SK-N-DZ (cell line): ENCODE measurements at places on chromosomes 12 and 14.

DNA sequence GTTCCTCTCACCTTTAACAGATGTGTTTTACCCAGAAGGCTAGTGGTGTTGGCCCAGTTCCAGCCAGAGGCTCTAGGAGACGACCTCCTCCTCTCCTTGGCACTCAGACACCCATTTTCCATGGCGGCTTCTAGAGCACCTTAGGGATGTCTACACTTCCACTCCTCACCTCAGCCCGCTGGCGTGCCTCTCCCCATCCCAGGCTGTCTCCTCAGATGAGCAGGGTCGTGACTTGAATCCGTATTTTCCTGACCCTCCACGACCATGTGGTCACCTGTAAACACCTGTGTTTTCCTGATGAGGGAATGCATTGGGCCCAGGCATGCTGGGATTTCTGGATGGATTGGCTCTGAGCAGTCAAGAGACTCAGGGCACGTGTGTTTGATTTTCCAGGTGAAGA lies 21.8 kb upstream of the RIN3 start:
- no peak for DNase-seq

DNA sequence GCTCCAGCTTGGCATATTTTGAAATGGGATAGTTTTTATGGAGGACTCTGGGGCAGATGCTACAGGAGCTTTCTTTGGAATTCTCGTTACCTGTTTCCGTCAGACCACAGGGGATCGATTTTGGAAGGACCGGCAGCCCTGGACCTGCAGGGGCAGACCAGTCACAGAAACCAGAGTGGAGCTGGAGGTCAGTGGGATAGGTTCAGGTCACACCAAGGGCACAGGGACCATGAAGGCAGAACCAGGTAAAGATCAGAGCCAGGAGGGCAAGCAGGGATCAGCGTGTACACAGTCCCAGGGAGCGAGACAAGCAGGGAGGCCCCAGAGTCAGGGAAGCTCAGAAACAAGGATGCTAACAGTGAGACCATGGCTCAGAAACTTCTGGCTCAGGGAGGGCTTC lies 45.5 kb downstream of the TSPAN11 start:
- no peak for DNase-seq

GRCh38 chr14:44795725-44796124 lies 166.0 kb downstream of the KLHL28 start:
- DNase-seq, result no peak

DNA sequence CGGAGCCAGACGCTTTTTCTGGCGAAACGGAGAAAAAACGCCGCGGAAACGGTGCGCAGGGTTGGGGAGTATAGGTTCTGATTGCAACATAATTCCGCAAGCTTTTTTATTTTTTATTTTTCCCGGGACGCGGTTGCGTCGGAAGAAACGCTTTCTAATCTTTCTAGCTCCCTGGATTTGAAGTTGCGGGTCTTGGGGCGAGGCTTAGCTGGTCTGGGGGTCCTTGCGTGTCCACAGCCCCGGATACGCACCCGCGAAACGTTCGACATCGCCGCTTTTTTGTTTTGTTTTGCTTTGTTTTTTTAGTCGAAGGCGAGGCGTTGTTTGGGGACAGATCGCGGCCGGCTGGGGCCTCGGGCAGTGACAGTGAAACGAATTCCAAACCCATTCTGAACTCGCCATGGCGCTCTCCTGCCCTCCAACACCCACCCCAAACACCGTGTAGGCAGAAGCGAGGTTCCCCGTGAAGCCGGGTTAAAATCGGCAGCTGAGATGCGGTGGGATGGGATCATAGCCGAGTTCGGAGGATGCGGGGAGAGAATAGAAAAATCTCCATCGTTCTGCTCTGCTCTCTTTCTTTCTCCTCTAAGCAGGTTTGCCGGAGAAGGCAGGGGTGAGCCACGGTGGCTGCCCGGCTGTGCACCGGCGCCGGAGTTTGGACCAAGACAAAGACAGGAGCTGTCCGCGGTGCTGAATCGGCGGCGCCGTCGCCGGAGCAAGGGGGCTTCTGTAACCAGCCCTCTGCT lies 8.1 kb upstream of the LHX5 start:
- DNase-seq, result no peak

DNA sequence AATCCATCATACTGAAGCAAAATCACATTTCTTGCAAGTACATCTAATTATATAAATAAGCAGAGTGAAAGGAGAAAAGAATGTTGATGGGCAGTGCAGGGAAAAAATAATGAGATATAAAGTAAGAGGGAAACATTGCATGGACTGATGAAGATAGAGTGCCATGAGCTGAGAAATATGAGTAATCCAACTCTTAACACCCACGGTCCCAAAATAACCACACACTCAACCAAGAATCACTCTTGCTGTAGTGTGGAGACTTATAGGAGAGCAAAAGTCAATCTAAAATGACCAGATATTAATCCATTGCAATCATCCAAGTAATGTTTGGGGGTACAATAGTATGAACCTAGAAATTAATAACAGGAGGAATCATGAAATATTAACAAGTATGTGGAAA lies 40.2 kb downstream of the MYF5 start:
- DNase-seq, result no peak
